ENCODE measurements at places on chromosomes 5 and 9.

DNA sequence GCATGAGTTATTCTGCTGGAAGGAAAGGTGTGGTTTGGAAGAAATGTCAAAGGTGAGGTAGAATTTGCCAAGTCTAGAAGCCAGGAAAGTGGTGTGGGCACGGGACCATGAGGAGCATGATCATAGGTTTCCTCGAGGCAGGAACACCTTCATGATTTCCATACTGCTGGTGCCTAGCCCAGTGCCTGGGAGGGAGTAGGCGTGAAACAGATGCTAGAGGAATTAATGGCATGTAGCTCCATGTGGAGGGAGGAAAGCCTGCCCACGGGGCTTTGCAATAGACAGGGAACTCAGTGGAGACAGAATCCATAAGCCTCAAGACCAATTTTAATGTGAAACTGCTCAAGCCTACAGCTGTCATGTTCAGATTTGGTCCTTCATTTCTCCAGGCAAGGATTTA lies 35.1 kb downstream of the TTLL11 start:
- no peak for DNase-seq

DNA sequence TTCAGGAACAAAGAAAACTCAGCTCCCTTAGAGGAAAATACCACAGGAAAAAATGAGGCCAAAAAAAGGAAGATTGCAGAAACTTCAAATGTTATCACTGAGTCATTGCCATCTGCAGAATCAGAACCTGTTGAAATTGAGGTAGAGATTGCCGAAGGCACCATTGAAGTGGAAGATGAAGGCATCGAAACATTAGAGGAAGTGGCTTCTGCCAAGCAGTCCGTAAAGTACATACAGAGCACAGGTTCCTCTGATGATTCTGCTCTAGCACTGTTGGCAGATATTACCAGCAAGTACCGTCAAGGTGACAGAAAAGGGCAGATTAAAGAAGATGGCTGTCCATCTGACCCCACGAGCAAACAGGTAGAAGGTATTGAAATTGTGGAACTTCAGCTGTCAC lies 30.8 kb upstream of the NIM1K start:
- DNase-seq, result no peak

- DNase-seq, result no peak
Observed at GRCh38 chr9:23322392-23322791, 503.6 kb downstream of the ELAVL2 start.

DNA sequence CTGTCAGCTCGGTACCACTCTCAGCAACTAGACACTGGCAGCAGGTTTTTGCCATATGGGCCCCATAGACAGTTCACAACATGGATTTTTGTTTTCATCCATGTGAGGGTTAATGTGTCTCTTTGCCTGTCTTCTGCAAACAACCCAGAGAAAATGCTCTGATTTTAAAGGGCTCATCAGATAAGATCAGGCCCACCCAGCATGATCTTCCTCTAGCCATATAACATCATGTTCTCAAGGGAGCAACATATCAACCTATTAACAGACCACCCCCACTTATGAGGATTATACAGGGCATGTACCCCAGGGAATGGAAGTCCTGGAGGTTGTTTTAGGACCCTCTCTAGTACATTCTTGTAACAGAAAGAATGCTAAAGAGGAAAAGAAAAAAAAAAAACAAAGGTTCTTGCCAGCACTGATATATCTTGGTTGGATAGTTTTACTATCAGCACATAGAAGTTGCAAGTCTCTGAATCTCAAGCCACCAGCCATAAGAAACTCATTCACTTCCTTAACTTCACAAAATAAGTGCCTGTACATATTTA lies 1015.1 kb downstream of the TLE4 start:
- no peak for DNase-seq

GRCh38 chr5:132506094-132506692 lies 15.6 kb upstream of the IRF1 start:
- peak; percentile 87 for DNase-seq

DNA sequence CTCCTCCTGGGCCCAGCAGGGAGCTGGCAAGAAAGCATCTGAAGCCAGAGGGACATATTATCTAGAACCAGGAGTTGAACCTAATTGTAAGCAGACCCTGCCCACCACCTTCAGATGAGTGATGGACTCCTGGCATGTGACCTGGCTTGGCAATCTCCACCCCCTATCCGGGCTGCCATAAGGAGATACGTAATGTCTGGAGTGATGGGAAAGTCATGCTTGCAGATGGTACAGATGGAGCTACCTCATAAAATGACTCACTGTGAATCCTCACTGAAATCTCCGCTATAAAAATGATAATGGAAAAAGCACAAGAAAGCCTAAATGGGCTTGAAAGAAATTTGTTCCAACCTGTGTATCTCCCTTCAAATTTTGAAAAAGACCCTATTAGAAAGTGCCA lies 157.5 kb downstream of the DMRT2 start:
- DNase-seq, result no peak

DNA sequence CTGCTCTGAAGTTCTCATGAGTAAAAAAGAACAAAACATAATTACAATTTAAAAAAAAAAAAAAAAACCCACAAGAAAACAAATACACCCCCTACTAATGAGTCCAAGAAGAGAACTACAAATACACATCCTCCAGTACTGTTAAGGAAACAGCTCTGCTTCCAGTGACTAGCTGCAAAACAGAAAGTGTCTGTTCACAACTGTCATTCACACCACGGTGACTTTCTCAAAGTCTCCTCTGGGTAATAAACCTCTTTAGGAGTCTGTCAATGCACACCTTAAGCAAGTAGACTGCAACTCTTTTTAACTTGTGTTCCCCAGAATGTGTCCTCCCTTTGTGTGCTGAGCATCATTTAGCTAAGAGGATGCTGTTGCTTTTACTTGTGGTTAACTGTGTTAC lies 6.2 kb downstream of the REEP5 start:
- DNase-seq, result no peak

DNA sequence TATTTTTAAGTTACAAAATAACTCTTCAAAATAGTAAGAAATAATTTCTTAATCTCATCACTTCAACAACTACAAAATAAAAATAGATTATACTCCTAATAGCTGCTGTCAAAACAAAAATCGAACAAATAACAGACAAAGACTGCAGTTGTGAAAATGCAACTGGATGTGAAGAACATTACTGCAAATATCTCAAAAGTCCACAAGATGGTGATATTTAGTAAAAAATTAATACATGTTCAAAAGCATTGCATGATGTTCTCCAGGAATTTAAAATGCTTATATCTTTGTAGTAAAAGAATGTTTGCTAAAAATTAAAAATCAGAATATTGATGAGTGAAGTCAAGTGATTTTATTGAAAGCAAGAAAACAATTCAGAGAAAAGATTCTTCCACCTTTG lies 66.2 kb downstream of the MPDZ start:
- no peak for DNase-seq

GRCh38 chr9:86308687-86309086 lies 26.3 kb upstream of the ISCA1 start:
- DNase-seq, result no peak

GRCh38 chr5:154878642-154879335 lies 20.4 kb downstream of the CNOT8 start:
- DNase-seq, result no peak

DNA sequence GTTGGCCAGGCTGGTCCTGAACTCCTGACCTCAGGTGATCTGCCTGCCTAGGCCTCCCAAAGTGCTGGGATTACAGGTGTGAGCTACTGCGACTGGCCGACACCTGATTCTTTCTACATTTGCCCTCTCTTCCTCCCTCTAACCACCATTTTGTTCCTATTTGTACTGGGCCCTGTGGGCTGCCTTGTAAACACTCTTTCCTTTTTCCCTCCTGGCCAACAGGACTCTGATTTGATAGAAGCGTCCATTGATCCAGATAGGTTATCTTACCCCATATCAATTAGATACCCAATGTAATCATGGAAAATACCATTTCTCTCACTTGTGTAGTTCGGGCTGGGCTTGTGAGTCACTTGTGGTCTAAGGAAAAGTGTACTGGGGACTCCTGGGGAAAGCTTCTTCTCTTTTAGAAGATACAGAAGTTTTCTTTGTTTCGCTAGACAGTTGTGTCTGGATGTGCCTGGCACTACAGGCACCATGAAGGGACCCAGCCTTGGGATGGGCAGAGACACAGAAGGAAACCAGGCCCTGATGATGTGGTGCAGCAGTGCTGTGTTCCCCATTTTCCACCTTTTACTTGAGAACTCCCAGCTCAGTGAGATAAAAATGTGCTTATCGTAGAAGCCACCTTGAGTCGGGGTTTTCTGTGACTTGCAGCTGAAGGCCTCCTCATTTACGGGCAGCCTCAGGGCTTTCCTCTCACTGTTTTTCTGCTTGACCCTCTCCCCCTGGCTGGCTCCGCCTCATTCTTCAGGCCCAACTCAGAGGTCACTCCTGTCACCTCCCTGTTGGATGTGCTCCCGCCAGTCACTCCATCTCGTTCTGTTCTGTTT lies 32.8 kb upstream of the CPEB4 start:
- no peak for DNase-seq

- no peak for DNase-seq
Observed at GRCh38 chr5:135243556-135244285, 155.3 kb downstream of the MACROH2A1 start.

Data from fibroblast of skin of left biceps (primary cell).